ENCODE measurements at places on chromosomes 4 and X.

- no peak for DNase-seq
Measured at GRCh38 chr4:3269105-3269927, 20.4 kb downstream of the MSANTD1 start.

DNA sequence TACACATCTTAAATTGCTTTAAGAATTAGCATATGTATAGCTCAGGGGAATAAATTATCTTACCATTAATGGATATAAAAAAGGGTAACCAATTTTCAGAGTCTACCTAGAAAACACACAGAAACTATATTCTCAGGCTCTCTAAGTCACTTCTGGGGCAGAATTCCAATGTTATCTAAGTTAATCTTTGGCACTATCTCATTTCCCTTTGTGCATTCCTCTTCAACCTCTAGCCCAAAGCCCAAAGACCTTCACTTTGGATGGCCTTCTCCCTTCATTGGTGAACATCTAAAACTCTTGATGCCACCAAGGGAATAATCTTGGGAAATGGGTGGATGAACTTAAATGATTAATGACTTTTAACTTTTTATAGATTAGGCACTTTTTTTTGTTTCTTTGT lies 108.3 kb downstream of the APBB2 start:
- no peak for DNase-seq

- no peak for DNase-seq
Measured at GRCh38 chrX:121479406-121479805, 432.0 kb downstream of the GLUD2 start.

GRCh38 chr4:120139392-120139791 lies 72.7 kb upstream of the MAD2L1 start:
- DNase-seq = no peak

DNA sequence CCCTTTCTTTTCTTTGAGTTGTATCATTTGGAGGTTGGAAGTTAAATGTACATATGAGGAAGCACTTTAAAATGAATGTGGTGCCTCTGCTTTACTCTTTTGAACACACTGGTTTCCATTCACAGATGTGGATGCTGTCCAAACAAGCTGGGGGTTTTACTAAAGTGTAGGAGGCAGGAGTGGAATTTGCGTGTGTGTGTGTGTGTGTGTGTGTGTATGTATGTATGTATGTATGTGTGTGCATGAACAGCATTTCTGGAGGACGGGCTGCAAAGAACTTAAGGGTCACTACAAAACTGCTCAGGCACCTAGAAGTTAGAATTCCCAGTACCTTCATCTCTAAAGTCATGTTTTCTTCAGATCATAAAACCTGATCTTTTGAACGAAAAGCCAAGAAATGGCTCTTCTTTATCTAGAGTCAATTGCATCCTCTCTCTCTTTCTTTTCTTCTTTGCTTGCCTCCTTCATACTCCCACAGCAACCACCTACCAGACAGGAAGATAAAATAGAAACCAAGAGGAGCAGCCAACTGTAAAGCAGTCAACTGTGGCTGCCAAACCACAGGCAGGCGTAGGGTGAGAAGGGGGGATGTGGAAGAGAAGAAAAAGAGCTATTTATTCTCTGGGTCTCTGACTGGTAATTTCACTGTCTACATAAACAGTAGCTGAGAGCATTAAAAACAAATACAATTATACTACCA lies 177.0 kb upstream of the RASGEF1B start:
- peak; percentile 78 for DNase-seq

DNA sequence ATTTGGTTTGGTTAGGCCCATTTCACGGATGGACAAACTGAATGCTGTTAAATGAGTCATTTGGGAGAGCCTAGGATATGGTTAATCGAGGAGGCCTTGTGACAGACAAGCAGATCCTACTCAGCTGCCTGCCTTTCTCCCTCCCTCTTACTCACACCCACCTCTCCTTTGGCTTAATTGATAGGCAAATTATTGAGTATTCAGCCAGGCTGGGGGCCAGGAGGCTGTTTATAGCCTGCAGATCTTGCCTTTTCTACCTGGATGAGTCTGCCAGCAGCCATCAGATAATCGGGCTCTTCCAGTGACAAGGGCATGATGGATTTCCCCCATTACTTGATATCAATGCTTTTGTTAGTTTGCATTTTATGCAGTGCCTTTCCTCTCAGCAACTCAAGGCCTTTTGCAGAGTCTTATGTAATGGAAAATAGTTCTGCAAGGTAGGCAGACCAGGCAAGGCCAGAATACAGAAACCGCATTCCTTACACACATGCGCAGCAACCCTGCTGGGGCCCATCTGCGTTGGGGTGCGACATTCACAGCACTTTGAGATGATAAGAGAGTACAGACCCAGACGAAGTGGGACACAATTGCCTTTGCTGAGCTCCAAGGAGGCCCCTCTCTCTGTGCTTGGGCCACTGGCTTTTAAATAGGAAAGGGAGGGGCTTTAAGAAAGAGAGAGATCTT lies 96.2 kb upstream of the ATP6AP2 start:
- no peak for DNase-seq

GRCh38 chr4:93776386-93777080 lies 52.0 kb upstream of the ATOH1 start:
- DNase-seq = no peak

GRCh38 chrX:152915541-152916241 lies 17.8 kb downstream of the ZNF185 start:
- DNase-seq = peak; percentile 66

DNA sequence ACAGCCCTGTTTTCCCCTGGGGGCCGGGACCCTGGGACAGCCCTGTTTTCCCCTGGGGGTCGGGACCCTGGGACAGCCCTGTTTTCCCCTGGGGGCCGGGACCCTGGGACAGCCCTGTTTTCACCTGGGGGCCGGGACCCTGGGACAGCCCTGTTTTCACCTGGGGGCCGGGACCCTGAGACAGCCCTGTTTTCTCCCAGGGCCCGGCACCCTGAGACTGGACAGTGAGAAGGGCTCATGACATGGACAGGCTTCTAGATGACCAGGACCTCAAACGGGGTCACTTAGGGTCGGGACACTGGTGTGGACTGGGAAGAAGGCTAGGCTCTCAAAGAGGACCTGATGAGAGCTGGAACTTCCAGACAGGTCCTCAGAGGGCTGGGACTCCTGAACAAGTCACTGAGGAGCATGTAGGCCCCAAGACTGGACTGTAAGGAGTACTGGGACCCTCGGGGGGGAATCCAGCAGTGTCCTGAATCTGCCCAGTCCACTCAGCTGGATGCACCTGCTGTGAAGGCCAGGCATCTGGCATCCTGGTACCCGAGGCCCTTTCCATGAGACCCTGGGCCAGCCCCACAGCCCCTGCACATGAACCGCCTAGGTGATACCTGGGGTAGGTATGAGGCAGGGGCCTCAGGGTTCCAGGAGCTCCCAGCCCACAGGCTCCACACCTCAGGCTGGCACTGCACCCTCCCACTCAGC lies 2.4 kb downstream of the PCGF3 start:
- DNase-seq = no peak

- no peak for DNase-seq
Measured at GRCh38 chrX:72203421-72203820, 21.9 kb downstream of the PIN4 start.

DNA sequence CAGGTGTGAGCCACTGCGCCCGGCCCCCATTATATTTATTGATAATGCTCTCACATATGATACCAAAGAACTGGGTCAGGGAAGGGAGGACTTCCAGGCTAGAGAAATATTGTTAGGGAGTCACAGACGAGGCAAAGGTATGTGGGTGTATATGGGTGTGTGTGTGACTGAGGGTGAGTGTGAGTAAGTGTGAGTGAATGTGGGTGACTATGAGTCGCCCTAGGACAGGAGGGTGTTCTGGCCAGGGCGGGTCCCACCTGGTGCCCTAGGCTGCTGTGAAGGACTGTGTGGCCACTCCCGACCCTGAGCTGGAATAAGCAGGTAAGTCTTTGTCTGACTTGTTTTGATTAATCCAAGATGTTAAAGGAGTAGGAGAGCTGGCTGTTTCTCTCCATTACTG lies 34.4 kb downstream of the RWDD4 start:
- no peak for DNase-seq

DNA sequence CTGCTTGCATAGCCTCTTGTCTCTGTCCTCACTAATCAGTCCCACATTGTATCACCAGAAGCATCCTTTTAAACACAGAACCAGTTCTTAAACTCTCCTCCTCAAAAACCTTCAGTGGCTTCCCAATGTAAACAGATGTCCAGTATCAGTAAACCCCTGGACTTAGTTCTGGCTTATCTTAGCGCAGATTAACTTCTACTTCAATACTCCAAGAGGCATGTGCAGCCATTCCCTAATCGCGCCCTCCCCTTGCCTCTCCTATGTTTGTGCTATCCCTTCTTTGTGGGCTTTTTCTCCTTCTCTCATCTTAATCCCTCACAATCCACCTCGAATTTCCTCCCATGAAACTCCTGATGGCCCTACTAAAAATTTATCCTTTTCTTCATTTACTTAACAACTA lies 193.8 kb downstream of the FBXO8 start:
- no peak for DNase-seq

DNA sequence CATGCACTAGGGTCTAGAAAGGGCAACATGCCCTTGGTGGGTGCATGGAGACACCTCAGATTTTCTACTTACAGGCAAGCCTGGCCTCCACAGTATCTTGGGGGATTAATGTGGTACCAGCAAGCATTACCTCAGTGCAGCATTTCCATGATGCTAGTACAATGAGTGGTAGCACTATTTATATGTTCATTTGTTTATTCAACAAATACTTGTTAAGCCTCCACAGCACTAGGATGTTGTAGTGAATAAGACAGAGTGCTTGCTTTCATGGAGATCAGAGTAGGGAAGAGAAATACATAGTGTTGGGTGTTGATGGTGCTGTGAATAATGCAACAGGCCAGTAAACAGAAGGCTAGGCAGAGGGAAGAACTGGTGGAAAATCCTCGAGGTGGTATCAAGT lies 133.4 kb downstream of the KLHL8 start:
- no peak for DNase-seq

- peak; percentile 41 for DNase-seq
Measured at GRCh38 chrX:134460005-134460861, at the start of gene HPRT1. HPRT1 (plus strand) TSS chrX:134460165; CDS start chrX:134460312, 147 bp downstream.
